ENCODE measurements at places on chromosomes 16 and 17. TPM values are rescaled to one million over a fixed set of nuclear protein-coding genes. Genes with fewer than 3 reads are reported as not detected.

- no peak for DNase-seq
- H3K4me1 ChIP-seq, result no peaks in the 10 kb centered on the region
- H3K27ac ChIP-seq, result no peak overlapping the region
- H3K4me3 ChIP-seq, result no peak overlapping the region
Observed at GRCh38 chr17:34370997-34371395, 8.0 kb upstream of the CCL1 start.

Gene CACNG3
- total RNA-seq, result not detected

Gene REXO5
- total RNA-seq, result 1.1 TPM

DNA sequence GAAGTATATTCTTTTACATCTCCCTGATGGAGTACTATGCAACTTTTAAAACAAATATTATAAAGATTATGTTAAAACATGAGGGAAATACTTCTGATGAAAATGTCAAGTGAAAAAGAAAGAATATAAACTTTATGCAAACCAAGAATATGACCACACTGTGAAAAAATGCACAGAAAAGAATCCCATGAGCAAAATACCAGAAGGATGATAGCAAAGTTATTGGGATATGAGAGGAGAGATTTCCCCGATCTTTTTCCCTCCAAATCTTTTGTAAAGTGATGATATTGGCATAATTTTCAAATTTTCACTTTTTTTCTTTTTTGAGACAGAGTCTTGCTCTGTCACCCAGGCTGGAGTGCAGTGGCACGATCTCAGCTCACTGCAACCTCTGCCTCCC, 36.6 kb upstream of the SMURF2 start:
- H3K27ac ChIP-seq, result no peak overlapping the region
- no peak overlapping the region for H3K4me3 ChIP-seq
- no peak for DNase-seq

GRCh38 chr17:77723909-77724875, 234.3 kb upstream of the TNRC6C start:
- no peak for DNase-seq
- H3K4me1 ChIP-seq, result no peaks in the 10 kb centered on the region
- no peaks in the 10 kb centered on the region for H3K36me3 ChIP-seq
- no peak overlapping the region for H3K4me3 ChIP-seq
- no peak overlapping the region for H3K27ac ChIP-seq

Gene SLC16A6
- total RNA-seq, result 5.4 TPM

Gene CCL4
- total RNA-seq, result 12.5 TPM

- H3K36me3 ChIP-seq, result peaks cover 4% of the 10 kb centered on the region
- H3K27me3 ChIP-seq, result no peaks in the 10 kb centered on the region
- H3K4me1 ChIP-seq, result no peaks in the 10 kb centered on the region
- peak overlapping the region; percentile 22 for H3K27ac ChIP-seq
- H3K4me3 ChIP-seq, result peak overlapping the region; percentile 68
Observed at GRCh38 chr17:42833767-42834422, 698 bp downstream of the PSME3 start.

Gene RFFL
- total RNA-seq, result 25.1 TPM
